ENCODE measurements at places on chromosomes 7 and 10.

DNA sequence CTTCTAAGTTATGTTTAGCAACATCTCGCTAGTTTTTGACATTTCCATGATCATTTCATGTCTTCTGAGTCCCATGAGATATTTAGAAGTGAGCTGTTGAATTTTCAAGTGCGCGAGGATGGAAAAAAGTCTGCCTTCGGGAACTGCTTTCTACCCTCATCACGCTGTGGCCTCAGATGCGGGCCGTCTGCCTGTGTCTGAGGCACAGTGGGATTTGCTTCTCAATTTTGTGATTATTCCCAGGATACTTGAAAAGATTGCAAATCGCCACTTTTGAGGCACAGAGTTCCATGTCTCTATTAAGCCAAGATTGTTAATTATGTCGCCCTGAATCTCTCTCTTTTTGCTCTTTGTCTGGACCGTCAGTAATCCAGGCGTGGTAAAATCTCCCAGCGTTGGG is 30.8 kb upstream of the NKX6-2 start:
- DNase-seq = no peak

- DNase-seq = no peak
These were observed 196.9 kb downstream of the CCSER2 start for GRCh38 chr10:84525120-84525806.

- no peak for DNase-seq
These were observed 32.4 kb upstream of the RET start for GRCh38 chr10:43044448-43044921.

DNA sequence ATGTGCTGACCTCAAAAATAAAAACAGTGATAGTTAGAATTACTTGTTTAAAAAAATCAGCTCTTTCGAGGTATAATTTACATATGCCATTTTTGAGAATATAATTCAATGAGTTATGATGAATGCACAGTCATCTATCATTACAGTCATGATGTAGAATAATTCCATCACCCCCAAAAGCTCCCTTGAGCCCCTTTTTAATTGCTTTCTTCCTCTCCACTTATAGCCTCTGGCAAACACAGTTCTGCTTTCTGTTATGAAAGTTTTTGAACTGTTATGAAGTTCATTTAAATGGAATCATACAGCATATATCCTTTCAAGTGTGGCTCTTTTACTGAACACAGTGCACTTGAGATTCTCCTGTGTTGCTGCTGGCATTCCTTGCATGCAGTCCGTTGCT is 41.4 kb downstream of the PRTFDC1 start:
- DNase-seq = peak; percentile 60

- DNase-seq = no peak
These were observed 60.9 kb downstream of the SLC16A9 start for GRCh38 chr10:59648711-59649201.

DNA sequence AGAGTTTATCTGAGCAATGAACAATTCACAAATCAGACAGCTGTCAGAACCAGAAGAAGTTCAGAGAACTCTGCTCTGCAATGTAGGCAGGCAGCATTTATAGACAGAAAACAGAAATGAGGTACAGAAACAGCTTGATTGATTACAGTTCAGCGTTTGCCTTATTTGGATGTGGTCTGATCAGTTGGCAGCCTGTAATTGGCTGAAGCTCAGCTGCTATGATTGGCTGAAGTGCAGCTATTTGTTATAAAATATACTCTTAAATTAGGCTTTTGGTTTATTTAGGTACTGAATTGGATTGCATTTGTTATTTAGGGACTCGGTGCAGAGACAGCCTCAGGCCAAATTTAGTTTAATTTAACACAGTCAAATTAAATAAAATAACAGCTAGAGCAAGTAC is 85.8 kb upstream of the JAZF1 start:
- DNase-seq = no peak

GRCh38 chr7:92665926-92666325 is 75.7 kb upstream of the FAM133B start:
- DNase-seq = no peak

All from MV-4-11 (cell line).